Osteoblast (primary cell): ENCODE measurements at places on chromosomes 16 and 17. TPM values are rescaled to one million over a fixed set of nuclear protein-coding genes. Genes with fewer than 3 reads are reported as not detected.
A peak's percentile ranks its signal among the peaks of the same experiment; 100 is the strongest.

The VAT1L gene
- under 0.01 TPM in 1 of 2 replicates, not detected in the other for total RNA-seq

The EDC4 gene
- total RNA-seq = 45.7 and 60.8 TPM in 2 replicates

The MRPL12 gene
- total RNA-seq = 6.2 and 8.8 TPM in 2 replicates

DNA sequence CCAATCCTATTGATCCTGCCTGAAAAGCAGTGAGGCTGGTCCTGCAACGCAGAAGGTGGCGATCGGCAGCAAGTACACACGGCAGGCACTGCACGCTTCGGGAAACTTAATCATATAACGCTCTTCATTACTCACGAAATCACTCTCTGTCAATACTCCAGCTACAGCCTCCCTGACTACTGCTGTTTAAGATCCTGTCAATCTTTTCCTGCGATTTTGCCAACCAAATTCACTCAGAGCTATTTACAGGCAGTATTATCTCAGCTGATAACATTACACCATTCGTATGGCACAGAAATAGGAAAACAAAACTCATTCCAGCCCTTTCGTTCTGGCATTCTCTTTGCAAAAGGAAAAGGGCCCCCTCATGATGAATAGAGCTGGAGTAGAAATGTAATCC lies 262.4 kb upstream of the CDH8 start:
- H3K36me3 ChIP-seq = no peaks in the 10 kb centered on the region
- H3K4me1 ChIP-seq = no peaks in the 10 kb centered on the region
- H3K27ac ChIP-seq = no peak overlapping the region
- H3K27me3 ChIP-seq = no peaks in the 10 kb centered on the region
- no peak overlapping the region for H3K4me3 ChIP-seq

DNA sequence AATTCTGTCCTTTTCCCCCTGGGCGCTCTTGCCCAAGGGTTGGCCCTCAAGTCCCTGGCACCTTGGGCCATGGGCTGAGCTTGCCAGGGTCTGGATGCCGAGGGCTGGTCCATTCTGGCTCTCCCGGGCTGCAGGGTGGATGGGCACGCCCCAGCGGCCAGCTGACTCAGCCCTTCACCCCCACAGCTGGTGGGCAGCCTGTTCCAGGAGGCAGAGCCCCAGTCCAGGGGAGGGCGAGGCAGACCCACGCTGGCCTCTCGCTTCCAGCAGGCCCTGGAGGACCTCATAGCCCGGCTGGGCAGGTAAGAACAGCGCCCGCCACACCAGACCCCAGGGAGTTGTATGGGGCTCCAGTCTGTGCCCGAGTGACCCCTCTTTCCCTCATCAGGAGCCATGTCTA lies 15.0 kb downstream of the MYO15B start:
- H3K36me3 ChIP-seq = no peaks in the 10 kb centered on the region
- no peak overlapping the region for H3K4me3 ChIP-seq
- DNase-seq = no peak
- H3K27ac ChIP-seq = no peak overlapping the region
- no peaks in the 10 kb centered on the region for H3K4me1 ChIP-seq

GRCh38 chr17:67359960-67360791 lies 6.2 kb downstream of the PSMD12 start:
- H3K36me3 ChIP-seq = peaks cover 37% of the 10 kb centered on the region
- no peaks in the 10 kb centered on the region for H3K27me3 ChIP-seq
- no peak overlapping the region for H3K4me3 ChIP-seq
- peak overlapping the region; percentile 15 for H3K27ac ChIP-seq
- H3K4me1 ChIP-seq = peaks cover 40% of the 10 kb centered on the region

GRCh38 chr17:39972271-39972670 lies 8.3 kb upstream of the PSMD3 start:
- H3K27ac ChIP-seq = peak overlapping the region; percentile 24
- H3K4me1 ChIP-seq = peaks cover 14% of the 10 kb centered on the region
- no peaks in the 10 kb centered on the region for H3K36me3 ChIP-seq
- peak overlapping the region; percentile 6 for H3K4me3 ChIP-seq
- no peak for DNase-seq
- peaks cover 10% of the 10 kb centered on the region for H3K27me3 ChIP-seq

- H3K27ac ChIP-seq = peak overlapping the region; percentile 17
- peaks cover 11% of the 10 kb centered on the region for H3K27me3 ChIP-seq
- no peaks in the 10 kb centered on the region for H3K36me3 ChIP-seq
- H3K4me1 ChIP-seq = peaks cover 5% of the 10 kb centered on the region
These were observed 15.9 kb downstream of the GRB7 start for GRCh38 chr17:39753514-39754160.

DNA sequence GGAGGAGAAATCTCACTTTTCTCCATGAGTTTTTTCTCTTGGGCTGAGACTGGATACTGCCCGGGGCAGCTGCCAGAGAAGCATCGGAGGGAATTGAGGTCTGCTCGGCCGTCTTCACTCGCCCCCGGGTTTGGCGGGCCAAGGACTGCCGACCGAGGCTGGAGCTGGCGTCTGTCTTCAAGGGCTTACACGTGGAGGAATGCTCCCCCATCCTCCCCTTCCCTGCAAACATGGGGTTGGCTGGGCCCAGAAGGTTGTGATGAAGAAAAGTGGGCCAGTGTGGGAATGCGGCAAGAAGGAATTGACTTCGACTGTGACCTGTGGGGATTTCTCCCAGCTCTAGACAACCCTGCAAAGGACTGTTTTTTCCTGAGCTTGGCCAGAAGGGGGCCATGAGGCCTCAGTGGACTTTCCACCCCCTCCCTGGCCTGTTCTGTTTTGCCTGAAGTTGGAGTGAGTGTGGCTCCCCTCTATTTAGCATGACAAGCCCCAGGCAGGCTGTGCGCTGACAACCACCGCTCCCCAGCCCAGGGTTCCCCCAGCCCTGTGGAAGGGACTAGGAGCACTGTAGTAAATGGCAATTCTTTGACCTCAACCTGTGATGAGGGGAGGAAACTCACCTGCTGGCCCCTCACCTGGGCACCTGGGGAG lies 19.1 kb downstream of the NGFR start:
- no peaks in the 10 kb centered on the region for H3K36me3 ChIP-seq
- peak; percentile 94 for DNase-seq
- H3K27me3 ChIP-seq = peaks cover 13% of the 10 kb centered on the region
- peak overlapping the region; percentile 75 for H3K27ac ChIP-seq
- no peak overlapping the region for H3K4me3 ChIP-seq
